ENCODE measurements at places on chromosomes 1 and 21.

GRCh38 chr1:96882096-96882495 lies 160.5 kb downstream of the PTBP2 start:
- no peak for DNase-seq

GRCh38 chr1:8411803-8412182 lies 93.9 kb downstream of the SLC45A1 start:
- no peak for DNase-seq

DNA sequence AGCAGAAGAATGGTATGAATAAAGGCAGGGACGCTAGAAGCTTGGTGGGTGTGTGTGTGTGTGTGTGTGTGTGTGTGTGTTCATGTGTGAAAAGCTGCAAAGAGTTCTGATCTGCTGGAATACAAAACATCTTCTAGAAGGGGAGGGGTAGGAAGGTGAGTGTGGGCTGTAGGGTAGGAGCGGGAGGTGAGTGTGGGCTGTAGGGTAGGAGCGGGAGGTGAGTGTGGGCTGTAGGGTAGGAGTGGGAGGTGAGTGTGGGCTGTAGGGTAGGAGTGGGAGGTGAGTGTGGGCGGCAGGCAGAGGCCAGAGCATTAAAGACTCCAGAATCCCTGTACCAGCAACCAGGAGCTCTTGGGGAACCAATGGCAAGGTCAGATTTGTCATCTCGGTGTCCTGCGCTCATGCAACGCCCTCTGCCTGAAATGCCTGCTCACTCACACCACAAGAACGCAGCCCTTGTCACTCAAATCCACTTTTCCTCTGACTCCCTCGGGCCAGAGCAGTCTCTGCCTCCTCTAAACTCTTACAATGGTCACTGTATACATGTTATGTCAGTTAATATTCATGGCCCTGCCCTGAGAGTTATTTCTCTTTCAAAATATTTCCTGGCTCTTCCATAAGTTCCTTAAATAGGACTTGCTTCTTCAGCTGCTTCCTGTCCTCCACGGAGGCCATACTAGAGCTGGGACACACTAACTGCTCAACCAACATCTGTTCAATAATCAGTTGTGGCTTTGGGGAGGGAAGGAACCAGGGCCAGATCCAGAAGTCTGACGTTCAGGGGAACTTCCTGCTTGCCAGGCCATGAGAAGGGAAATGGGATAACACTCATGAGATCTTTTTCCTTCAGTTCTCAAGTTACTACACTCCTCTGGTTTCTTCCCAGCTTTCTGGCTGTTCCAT lies 53.6 kb upstream of the ZNF644 start:
- no peak for DNase-seq

GRCh38 chr1:1938613-1939295 lies 19.7 kb upstream of the TMEM52 start:
- no peak for DNase-seq

DNA sequence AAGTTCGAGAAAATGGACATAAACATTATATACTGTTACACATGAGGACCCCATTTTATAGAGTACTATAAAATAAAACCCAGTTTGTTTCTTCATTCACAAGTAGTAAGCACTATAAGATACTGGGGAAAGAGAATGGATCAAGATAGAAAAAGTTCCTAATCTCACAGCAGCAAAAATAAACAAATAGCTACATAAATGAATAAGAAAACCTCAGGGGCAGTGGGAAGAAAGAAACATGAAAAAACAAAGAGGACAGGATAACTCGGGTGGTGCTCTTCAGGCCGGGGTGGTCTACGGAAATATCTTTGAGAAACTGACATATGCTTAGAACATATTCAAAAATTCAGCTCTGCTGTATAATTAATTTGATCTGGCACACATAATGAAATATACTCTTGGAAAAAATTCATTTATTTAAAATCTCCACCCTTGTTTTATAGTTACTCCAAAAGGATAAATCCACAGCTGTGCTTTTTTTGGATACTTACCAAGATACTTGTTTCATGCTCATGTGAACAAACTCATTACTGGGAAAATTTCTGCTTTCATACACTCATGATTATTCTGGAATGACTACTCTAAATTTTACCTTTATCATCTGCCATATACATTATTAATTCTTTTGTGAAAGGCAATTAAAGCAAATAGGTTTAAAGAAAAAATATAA lies 20.0 kb downstream of the CEP170 start:
- DNase-seq, result no peak

GRCh38 chr1:203551550-203551949 lies 57.6 kb downstream of the OPTC start:
- no peak for DNase-seq

DNA sequence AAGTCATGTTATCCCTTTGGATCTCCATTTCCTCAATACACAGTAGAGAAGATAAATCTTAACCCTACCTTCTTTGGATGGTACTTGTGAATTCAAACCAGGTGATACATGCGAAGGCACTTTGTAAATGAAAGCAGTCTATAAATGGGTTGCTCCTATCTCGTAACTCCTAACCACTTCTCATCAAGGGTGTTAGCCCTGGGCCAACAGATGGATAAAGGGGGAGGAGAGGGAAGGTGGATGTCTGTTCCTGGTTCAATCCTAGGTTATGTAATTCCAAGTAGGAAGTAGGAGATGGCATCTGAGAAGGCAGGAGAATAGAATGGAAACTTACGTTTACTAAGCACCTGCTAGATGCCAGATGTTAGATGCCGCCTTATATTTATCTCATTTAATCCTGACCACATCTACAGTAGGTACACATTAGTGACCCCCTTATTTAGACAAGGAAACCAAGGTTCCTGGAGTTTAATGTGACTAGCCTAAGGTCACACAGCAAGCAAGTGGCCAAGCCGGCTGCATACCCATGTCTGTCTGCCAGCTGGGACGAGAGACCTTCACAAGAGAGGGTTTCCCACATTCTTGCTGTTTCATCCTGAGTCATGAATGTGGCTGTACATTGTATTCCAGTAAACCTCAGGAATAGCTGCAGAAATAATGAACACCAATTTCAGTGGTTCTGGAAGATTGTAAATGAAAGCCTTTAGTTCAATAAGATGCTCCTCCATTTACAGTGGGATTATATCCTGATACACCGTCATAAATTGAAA lies 47.7 kb downstream of the ELAVL4 start:
- DNase-seq, result no peak

- peak; percentile 2 for DNase-seq
Observed at GRCh38 chr1:7975212-7975865, 13.8 kb downstream of the PARK7 start.

DNA sequence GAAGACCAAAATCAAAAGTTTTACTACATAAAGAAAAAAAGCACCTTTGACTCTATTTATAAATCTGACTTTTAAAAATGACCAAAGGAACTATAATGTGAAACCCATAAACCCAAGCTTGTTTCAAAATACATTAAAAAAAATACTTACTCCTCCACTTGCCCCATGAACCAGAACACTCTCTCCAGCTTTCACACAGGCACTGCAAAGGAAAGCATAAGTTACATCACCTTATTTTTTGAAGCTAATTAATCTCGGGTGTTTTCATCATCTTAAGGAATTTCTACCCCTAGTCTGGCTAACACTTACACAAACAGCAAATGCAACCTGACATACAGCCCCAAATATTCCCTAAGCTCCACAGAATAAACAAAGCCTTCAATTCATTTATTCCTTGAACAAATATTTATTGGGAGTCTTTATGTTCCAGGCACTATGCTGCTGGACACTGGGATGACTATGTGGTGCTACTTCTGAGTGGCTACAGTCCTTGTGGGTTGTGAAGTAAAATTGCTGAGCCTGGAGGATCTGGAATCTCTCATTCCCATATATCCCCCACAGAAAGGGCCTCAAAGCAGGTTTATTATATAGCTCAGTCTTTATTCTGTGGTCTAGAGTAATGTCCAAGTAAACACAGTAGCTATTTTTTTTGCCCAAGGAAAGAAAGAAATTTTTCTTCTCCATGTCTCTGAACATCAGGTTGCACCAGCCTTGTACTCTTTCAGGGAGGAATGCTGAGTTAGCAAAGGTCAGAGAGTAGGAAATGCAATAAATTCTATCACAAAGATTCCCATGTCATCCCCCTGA lies 18.2 kb downstream of the CRYZ start:
- DNase-seq, result no peak

GRCh38 chr1:44784094-44785028 lies 3.6 kb downstream of the BEST4 start:
- DNase-seq, result no peak

DNA sequence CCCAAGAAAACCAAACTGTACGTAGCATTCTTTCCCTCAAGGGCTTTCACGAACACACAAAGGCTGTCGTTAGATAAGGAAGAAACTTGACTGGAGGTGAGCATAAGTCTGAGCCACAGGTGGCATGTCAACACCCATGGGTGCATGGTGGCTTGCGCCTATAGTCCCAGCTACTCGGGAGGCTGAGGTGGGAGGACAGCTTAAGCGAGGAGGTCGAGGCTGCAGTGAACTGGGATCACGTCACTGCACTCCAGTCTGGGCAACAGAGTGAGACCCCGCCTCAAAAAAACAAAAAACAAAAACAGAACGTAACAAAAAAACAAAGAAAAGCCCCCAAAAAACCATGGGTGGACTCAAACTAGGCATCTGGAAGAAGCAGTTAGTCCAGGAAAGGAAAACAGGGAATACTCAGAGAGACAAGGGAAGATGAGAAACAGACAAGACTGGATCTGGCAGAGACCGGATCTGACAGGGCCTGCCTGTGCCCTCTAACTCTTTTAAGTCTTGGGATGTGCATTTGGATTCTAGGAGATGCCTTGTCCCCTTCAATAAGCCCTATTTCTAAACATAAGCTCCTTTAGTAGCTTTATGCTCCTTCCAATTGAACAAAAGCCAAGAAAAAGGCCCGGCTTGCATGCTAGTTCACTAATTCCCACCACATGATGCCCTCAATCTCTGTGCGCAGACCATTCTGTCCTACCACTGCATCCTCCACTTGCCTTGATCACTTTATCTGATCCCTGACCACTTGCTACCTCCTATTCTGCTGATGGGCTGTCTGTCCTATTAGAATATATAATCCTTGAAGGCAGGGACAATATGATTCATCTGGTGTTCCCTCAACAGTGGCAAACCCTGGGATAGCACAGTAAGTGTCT lies 73.8 kb downstream of the APP start:
- no peak for DNase-seq

GRCh38 chr1:178796013-178796412 lies 71.0 kb downstream of the RALGPS2 start:
- DNase-seq, result no peak

DNA sequence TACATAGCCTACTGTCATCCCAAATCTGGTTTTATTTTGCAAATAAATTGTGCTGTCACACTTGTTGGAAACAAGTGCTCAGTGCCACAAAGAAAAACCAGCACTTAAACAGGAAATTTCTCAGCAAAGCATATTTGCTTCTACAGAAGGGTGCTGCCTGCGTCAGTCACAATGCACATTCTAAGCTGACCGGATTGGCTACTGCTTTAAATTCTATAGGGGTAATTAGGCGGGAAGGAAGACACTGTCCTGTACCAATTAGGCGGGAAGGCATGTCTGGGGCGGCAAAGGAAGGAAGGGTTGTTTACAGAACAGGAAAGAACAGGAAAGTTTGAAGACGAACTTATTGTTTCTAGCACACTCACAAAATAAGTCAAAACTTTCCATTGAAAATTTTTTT lies 2.8 kb downstream of the IFI16 start:
- DNase-seq, result peak; percentile 34

GRCh38 chr1:246128494-246129069 lies 378.5 kb downstream of the SMYD3 start:
- DNase-seq, result no peak

DNA sequence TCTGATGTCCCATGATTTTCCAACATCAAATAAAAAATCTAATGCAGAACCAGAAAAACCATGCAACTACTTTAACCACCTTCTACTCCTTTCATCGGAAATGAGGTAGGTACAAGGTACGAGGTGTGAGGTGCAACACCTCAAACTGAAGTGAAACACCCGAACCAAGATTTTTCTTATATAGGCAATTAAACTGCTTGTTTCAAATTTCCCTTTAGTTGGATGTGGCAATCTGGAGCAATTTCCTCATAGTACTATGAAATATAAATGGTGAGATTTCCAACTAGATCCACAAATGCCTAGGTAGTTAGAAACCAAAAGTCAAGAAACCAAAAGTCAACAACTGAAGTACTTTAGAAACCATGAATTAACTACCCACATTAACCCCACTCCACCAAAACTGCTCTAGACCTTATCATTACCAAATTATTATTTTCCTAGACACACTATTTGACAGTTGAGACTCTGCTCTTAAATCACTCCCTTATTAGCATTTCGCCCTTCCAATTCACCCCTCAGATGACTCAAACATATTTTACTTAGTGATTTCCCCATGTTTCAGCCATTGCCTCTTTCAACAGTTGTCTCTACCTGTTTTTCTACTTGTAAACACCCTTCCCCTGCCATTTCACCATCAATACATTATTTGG lies 37.8 kb downstream of the FUBP1 start:
- no peak for DNase-seq

- DNase-seq, result no peak
Observed at GRCh38 chr1:226772446-226773139, 33.5 kb upstream of the ITPKB start.

DNA sequence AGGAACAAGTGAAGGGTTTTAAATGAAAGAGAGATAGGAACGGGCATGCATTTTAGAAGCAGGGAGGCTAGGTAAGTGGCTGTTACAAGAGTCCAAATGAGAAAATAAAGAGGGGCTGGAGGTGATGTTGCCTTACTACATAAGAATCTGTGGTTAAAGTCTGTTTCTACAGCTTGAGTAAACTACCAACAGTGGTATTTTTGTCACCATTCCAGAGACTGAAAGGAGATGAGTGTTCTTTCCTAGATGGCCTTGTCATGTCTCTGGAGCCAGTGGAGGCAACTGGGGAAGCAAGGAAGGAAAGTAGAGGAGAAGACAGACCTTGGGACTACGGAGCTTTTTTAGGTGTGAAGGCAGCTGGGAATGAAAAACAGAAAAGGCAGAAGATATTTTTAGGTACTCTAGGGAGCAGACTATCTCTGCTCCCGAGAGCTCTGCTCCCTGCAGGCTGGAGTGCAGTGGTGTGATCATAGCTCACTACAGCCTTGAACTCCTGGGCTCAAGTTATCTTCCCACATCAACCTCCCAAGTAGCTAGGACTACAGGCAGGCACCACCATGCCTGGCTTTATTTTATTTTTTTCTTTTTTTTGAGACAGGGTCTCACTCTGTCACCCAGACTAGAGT lies 12.2 kb downstream of the HDAC1 start:
- no peak for DNase-seq

DNA sequence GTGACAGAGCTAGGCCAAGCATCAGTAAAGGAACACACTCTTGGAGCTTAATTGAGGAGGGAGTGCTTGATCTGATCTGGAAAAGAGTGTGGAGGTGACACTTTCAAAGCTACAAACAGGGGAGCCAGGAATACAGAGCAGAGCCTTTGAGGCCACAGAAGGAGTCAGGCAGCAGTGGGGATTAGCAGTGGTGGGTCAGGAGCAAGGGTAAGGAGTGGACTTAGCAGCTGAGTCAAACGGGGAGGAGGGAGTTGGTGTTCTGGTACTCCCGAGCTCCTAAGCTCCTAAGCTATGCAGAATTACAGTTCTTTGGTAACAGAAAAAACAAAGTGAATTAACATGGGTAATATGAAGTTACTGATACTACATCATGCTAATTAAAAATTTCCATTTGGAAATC lies 14.5 kb downstream of the RAB4A start:
- no peak for DNase-seq

- DNase-seq, result no peak
Observed at GRCh38 chr1:61808968-61809367, 66.7 kb downstream of the PATJ start.

- DNase-seq, result no peak
Observed at GRCh38 chr21:42646076-42646825, 7.2 kb upstream of the PDE9A start.
